ENCODE measurements at places on chromosomes 2 and 18. TPM values are rescaled to one million over a fixed set of nuclear protein-coding genes. Genes with fewer than 3 reads are reported as not detected.

Gene C2orf72
- not detected for total RNA-seq

Gene MC5R
- not detected for total RNA-seq

Gene HOXD13
- not detected for total RNA-seq

Gene COLEC11
- total RNA-seq: not detected

Gene ARPC2
- total RNA-seq: 604 TPM

Data from airway epithelial cell (primary cell).